ENCODE measurements at places on chromosomes 11 and 22. TPM values are rescaled to one million over a fixed set of nuclear protein-coding genes. Genes with fewer than 3 reads are reported as not detected.

Gene POTEH
- total RNA-seq: not detected

Gene IFITM1
- total RNA-seq: 0.23 TPM

Gene SAA1
- 3.4 TPM for total RNA-seq

Gene FRMD8
- 57.7 TPM for total RNA-seq

Gene SCN3B
- 0.14 TPM for total RNA-seq

Gene TREH
- not detected for total RNA-seq

Gene TMEM151A
- 3.6 TPM for total RNA-seq

Gene SPTBN2
- 15.1 TPM for total RNA-seq

Gene HORMAD2
- total RNA-seq: not detected

Gene SOX6
- total RNA-seq: 0.07 TPM

Gene ZP1
- total RNA-seq: 0.14 TPM
